ENCODE measurements at places on chromosomes 4 and X.

DNA sequence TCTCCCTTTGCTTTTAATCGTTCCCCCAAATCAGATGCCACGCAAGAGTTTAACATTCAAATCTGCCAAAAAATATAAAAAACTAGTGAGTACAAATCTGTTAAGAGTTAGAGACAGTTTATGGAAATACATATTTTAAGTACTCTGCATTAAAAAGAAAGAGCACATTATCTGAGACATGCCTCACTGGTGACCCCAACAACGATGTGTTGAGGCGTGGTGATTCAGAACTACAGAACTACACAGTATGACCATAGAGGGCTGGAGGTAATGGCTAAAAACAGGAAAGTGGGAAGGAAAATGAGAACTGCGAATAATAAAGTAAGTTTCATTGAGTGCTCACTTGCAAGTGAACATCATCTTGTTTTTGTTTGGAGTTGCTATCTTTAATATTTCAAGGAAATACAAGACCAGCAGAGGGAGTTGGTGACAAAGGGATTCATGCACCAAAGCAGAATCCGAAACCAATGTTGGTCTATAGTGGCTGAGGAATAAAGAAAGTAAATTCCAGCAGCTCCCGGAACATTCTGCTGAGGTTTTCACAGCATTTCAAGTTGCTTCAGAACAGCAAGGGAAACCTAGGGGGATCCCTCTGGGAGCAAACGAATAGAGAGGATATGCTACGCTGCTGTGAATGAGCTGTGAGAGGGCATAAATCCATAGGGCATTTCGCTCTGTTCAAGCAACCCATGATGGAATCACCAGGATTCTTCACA, 92.2 kb downstream of the DCHS2 start:
- no peak for DNase-seq

GRCh38 chr4:153804722-153805121, 15.8 kb upstream of the SFRP2 start:
- DNase-seq, result no peak

GRCh38 chrX:65581661-65582339, 47.2 kb upstream of the LAS1L start:
- peak; percentile 79 for DNase-seq

DNA sequence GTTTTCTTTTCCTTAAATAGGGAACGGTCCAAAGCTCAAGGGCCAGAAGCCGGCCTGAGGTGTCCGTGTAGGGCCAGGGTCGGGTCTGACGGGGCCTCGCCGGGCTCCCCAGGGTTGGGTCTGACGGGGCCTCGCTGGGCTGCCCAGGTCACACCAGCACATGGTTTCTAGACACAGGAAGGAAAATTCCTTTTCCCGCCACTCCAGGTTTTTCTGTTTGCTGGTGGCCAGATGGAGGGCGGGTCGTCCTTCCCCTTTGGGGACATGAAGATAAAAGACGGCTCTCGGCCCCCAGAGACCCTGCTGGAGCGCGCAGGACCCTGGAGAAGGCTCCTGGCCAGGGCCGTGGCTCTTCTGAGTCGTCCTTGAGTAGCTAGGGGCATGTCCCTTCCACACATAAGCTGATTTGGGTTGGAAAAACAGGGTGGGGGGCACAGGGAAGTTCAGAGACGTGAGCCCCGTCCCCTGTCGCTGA, 35.1 kb downstream of the PIGG start:
- DNase-seq, result no peak

DNA sequence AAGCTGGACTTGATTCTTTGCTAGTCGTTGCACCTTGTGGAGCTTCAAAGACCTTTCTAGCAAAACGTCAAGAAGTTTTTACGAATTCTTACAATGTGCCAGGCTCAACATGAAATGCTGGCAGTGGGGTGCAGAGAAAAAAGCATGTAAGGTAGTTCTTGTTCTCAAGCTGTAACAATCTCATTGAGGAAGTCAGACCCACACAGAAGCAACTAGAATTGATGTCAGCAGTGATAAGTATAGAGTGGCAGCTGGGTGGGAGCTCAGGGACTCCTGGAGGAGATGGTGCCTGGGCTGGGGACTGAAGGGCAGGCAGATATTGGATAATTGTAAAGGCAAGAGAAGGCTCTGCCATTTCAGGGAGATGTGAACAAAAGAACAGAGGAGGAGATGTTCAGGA, 82.3 kb downstream of the ATG4A start:
- no peak for DNase-seq

- no peak for DNase-seq
These were observed 57.2 kb upstream of the SH3RF1 start for GRCh38 chr4:169327951-169328350.

All from inflammatory macrophage treated with lipopolysaccharide for 1 hour (primary cell).